Activated CD8-positive, alpha-beta memory T cell treated with anti-CD3 and anti-CD28 coated beads for 1 hour (primary cell): ENCODE measurements at places on chromosomes 7 and 10.

DNA sequence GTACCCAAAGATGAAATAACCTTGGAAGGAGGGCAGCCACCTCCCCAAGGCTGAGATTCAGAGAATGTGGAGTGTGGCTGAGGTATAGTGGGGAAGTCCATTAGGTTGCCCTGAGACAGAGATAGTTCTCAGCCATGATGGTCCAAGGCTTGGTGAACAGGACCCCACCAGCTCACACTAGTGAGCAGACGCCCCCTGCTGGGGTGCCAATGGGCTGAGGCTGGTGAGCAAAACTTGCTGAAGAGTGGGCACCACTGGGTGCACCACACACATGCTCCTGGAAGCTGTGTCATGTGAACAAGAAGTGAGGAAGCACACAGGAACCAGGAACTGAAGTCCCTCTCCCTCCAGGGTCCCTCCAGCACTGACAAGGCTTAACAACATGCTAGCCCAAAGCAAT is 8.9 kb downstream of the FBXL13 start:
- DNase-seq, result no peak

- DNase-seq, result no peak
Observed at GRCh38 chr10:106609470-106610266, 554.8 kb downstream of the SORCS1 start.

GRCh38 chr7:2814186-2814945 is 29.7 kb downstream of the GNA12 start:
- no peak for DNase-seq

GRCh38 chr10:132459301-132460003 is 62.5 kb downstream of the PWWP2B start:
- DNase-seq, result no peak

DNA sequence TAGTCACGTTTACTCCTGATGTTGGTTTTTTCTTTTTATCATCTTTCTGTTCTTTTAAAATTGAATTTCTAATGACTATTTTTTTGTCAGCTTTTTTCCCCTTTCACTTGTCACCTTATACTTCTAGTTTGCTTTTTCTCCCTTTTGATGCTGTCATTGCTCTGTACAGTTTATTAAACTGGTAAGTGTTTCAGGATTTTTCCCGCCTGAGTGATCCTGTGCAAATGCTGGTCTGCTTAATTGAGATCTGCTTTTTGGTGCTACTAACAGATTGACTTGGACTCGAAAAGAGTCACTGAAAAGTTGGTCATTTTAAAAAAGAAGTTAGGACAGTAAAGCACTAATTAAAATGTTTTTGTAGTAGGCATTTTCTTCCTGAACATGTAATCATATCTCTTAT is 95.2 kb downstream of the PHTF2 start:
- DNase-seq, result no peak
